NCI-H460 (cell line): ENCODE measurements at places on chromosomes 6 and 20.

- no peak for DNase-seq
Observed at GRCh38 chr6:118344014-118344670, 204.0 kb upstream of the PLN start.

DNA sequence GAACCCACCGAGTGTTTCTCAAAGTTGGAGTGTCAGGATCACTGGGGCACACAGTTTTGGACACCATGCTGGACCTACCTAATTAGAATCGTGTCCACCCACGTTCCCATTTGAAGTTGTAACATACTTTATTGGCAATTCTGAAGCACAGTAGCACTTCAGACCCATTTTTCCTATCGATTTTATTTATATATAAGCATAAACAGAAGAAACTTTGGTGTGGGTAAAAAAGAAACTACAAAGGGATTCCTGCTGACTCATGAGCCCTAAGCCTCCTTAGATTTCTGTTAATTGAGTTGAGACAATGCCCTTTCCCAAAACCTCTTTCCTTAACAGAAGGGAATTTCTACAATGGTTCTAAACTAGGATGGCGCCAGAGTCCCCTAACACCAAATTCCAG is 398.0 kb downstream of the CDKAL1 start:
- no peak for DNase-seq

DNA sequence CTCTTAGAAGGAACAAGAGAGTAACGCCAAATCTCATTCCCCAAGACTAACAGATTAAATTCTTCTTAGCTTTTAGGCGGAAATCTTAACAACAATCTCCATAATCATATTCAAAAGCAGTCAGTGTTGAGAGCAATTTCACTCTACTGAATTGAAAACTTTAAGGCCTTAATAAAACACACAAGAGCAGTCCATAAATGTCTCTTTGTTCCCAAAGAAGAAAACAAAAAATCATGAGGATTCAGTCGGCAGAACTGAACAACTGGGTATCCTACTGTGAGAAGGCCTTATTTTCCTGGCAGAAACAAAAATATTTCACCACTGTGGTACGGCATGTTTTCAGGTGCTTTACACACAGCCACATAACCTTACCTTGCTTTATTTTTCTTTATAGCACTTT is 14.4 kb downstream of the ABHD12 start:
- DNase-seq: no peak

DNA sequence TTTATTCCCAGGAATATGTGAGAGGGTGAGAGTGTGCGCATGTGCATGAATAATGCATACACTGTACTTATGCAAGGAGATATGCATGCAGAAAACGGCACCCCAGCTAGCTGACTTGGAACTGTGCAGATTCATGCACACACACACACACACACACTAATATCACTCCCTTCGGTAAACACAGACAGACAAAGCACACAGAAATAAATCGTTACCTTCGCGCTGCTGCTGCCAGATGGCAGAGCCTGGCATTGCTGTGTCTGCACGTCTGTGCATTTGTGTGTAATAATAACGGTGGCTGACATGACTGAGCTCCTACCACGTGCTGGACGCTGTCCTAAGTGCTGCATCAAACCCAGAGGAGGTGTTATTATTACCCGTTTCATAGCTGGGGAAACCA is 36.8 kb downstream of the PREX1 start:
- no peak for DNase-seq
